ENCODE measurements at places on chromosomes 12 and 14.

GRCh38 chr14:103894723-103895059 is 33.6 kb upstream of the TDRD9 start:
- DNase-seq: no peak

DNA sequence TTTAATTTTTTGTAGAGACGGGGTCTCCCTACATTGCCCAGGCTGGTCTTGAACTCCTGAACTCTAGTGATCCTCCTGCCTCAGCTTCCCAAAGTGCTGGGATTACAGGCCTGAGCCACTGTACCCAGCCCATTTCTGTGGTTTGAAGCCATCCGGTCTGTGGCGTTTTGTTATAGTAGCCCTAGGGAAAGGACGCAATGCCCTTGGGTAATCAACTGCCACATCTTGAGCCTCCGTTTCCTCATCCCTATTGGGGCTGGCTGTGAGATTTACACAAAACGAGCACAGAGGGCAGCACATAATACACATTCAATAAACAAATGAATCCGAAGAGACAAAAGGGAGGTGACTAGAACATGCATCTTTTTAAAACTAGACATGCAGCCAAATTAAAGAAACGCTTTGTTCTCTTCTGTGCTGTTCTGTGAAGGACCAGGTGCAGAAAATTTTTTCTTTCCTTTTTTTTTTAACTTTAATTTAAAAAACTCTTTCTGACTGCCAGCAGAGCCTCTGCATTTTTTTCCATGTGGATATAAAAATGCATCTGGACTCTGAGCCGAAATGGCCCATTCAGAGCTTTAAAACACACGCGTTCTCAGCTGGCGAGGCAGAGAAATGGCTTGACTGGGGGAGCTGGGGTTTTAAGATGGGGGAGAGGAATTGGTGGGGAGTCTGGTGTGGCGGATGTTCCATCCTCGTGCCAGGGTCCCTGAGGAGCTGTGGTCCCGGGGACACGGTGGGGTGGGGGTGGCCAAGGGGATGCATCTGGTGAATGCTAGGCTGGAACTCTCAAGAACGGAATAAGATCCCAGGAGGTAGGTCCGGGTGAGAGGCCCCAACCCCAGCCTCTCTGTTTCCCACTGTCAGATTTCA is 119.0 kb downstream of the RBM19 start:
- no peak for DNase-seq

DNA sequence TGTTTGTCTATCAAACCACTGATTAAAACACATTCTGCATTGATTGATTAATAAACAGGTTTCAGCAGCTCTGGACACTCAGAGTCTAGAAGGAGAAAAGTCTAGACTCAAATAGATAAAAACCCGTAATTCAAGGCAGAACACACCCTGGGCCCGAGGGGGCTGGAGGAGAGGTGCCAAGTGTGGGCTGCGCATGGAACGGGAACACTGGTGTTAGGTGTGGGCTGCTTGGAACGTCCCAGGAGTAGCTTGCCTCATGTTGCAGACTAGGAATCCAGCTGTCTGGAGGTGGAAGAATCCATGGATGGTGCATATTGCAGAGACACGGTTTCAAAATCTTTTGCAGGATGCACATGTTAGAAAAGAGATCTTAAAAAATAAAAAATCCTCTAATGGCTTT is 223.0 kb downstream of the APAF1 start:
- no peak for DNase-seq

GRCh38 chr12:49019120-49019430 is 499 bp upstream of the PRKAG1 start:
- DNase-seq: no peak

DNA sequence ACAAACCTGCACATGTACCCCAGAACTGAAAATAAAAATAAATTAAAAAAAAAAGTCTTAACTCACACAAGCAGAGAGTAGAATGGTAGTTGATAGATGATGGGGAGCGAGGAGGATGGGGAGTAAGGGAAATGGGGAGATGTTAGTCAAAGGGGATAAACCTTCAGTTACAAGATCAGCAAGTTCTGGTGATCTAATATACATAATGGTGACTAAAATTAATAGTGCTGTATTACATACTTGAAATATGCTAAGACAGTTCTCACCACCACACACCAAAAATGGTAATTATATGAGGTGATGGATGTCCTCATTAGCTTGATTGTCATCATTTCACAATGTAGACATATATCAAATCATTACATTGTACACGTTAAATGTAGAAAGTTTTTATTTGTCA is 3.2 kb upstream of the C12orf42 start:
- no peak for DNase-seq

All from NCI-H187 (cell line).